ENCODE measurements at places on chromosomes 7 and 10. TPM values are rescaled to one million over a fixed set of nuclear protein-coding genes. Genes with fewer than 3 reads are reported as not detected.

Gene MMD2
- not detected for total RNA-seq

- H3K27ac ChIP-seq: no peak overlapping the region
- H3K4me3 ChIP-seq: no peak overlapping the region
- no peak for DNase-seq
- no peaks in the 10 kb centered on the region for H3K4me1 ChIP-seq
These were observed 40.4 kb upstream of the ABCB5 start for GRCh38 chr7:20574784-20575720.

DNA sequence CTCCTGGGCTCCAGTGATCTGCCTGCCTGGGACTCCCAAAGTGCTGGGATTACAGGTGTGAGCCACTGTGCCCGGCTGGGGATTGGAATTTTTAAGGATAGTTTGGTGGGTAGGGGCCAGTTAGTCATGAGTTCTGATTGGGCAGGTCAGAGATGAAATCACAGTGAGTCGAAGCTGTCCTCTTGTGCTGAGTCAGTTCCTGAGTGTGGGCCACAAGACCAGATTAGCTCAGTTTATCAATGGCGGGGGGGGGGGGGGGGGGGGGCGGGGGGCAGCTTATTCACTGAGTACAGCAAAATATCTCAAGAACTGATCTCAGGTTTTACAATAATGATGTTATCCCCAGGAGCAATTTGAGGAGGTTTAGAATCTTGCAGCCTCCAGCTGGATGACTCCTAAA is 11.6 kb upstream of the ERCC6 start:
- H3K36me3 ChIP-seq: no peaks in the 10 kb centered on the region
- no peaks in the 10 kb centered on the region for H3K27me3 ChIP-seq
- peak overlapping the region; percentile 89 for H3K27ac ChIP-seq
- no peak overlapping the region for H3K4me3 ChIP-seq

GRCh38 chr7:95472581-95473161 is 13.1 kb upstream of the ASB4 start:
- H3K27ac ChIP-seq: no peak overlapping the region
- H3K36me3 ChIP-seq: no peaks in the 10 kb centered on the region
- H3K4me1 ChIP-seq: peaks cover 8% of the 10 kb centered on the region
- DNase-seq: no peak

- H3K27ac ChIP-seq: peak overlapping the region; percentile 52
- no peaks in the 10 kb centered on the region for H3K36me3 ChIP-seq
- H3K4me3 ChIP-seq: no peak overlapping the region
- peaks cover 34% of the 10 kb centered on the region for H3K4me1 ChIP-seq
- no peaks in the 10 kb centered on the region for H3K27me3 ChIP-seq
These were observed 258.5 kb upstream of the FERD3L start for GRCh38 chr7:19403691-19404090.

- H3K4me1 ChIP-seq: peaks cover 23% of the 10 kb centered on the region
- peak; percentile 63 for DNase-seq
- H3K27me3 ChIP-seq: peaks cover 26% of the 10 kb centered on the region
- no peaks in the 10 kb centered on the region for H3K36me3 ChIP-seq
- peak overlapping the region; percentile 50 for H3K27ac ChIP-seq
These were observed 54.3 kb downstream of the FAM241B start for GRCh38 chr10:69684020-69684980.

DNA sequence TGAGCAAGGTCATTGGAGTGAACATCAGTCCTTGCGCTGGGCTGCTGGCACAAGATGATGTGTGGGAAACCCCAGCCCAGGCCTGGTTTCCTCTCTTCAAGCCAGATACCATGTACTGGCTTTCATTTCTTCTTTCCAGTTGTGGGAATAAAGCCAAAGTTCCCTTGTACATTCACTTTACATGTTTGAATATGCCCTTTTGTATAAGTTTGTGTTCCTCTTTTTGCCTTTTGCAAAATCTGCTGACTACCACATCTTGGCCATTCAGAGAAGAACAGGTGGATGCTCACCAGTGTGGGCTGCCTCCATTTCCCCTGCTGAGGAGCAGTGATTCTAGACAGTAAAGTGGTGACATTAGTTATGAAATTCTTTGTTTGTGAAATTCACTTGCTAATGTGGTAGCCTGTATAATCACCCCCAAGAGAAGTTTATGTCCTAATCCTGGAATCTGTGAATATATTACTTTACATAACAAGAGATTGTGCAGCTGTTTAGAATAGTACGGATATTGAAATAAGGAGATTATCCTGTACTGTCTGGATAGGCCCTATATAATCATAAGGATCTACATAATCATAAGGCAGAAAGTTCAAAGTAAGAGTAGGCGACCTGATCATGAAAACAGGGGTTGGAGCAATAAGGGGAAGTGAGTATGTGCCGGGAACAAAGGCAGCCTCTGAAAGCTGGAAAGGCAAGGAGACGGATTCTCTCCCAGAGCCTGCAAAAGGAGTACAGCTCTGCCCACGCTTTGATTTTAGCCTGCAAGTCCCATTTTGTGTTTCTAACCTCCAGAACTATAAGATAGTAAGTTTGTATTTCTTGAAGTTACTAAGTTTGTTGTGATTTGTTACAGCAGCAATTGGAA is 18.8 kb upstream of the AOAH start:
- DNase-seq: no peak
- H3K4me1 ChIP-seq: no peaks in the 10 kb centered on the region
- peaks cover 64% of the 10 kb centered on the region for H3K27me3 ChIP-seq
- no peaks in the 10 kb centered on the region for H3K36me3 ChIP-seq

- no peaks in the 10 kb centered on the region for H3K27me3 ChIP-seq
- H3K4me1 ChIP-seq: peaks cover 9% of the 10 kb centered on the region
- no peak overlapping the region for H3K4me3 ChIP-seq
- DNase-seq: no peak
These were observed 14.9 kb downstream of the CUL2 start for GRCh38 chr10:35075228-35075627.

Gene HOXA7
- 2.6 TPM for total RNA-seq

Gene CH25H
- not detected for total RNA-seq

DNA sequence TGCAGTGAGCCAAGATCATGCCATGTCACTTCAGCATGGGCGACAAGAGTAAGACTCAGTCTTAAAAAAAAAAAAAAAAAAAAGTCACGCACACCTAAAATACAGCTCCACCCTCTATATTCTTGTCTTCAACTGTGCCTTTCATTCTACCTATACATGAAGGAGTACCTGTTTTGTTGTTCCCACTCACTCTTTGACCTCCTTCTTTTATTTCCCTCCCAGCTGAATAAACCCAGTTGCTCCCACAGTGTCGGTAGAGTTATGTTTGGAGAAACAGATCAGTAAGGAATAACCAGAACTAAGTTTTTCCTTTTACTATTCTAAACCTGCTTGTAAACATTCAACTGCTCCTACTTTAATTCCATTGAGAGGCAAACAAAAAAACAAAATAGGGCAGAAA is 50.3 kb downstream of the IDE start:
- DNase-seq: no peak
- no peaks in the 10 kb centered on the region for H3K27me3 ChIP-seq
- no peaks in the 10 kb centered on the region for H3K4me1 ChIP-seq
